ENCODE measurements at places on chromosomes 16 and 17.

DNA sequence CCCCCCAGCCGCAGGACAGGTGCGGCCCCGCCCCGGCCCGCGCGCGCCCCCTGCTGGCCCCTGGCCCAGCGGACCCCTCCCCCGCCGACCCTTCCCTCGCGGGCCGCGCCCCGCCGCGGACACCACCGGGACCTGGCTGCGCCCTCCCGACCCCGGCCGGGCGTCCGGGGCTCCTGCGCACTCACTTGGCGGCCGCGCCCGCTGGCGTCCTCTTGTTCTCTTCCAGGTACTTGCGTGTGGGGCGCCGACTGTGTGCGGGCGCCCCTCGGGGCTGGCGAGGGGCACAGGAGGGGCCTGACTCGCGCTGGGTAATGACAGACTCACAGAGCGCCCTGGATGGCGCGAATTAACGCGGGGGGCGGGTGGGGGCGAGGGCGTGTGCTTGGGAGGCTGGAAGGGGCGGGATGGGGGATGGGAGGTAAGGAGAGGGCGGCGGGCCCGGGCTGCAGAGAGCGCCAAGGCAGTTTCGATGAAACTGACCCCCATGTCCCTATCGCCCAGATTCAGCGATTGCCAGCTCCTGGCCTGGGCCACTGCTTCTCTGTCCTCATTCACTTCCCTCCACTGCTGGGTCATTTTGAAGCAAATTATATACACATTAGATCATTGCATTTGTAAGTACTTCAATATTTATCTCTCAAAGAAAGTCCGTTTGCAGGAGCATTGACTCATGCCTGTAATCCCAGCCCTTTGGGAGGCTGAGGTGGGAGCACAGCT, 445 bp upstream of the DBNDD1 start:
- DNase-seq, result no peak

- DNase-seq, result peak; percentile 61
Observed at GRCh38 chr17:17900615-17901520, 64.1 kb upstream of the SREBF1 start.

GRCh38 chr17:7732981-7733539, 15.5 kb downstream of the DNAH2 start:
- DNase-seq, result no peak

- DNase-seq, result peak; percentile 1
Observed at GRCh38 chr16:1823821-1824220, 2.8 kb downstream of the HAGH start.

- no peak for DNase-seq
Observed at GRCh38 chr16:50305441-50306061, 39.2 kb downstream of the ADCY7 start.

- DNase-seq, result no peak
Observed at GRCh38 chr17:28896491-28896883, 1.0 kb downstream of the FLOT2 start.

GRCh38 chr17:2709183-2709661, 2.3 kb downstream of the CLUH start:
- no peak for DNase-seq

- peak; percentile 20 for DNase-seq
Observed at GRCh38 chr17:32111141-32111771, 31.0 kb upstream of the RHOT1 start.

GRCh38 chr17:42692489-42692888, 10.2 kb downstream of the CNTNAP1 start:
- DNase-seq, result no peak

DNA sequence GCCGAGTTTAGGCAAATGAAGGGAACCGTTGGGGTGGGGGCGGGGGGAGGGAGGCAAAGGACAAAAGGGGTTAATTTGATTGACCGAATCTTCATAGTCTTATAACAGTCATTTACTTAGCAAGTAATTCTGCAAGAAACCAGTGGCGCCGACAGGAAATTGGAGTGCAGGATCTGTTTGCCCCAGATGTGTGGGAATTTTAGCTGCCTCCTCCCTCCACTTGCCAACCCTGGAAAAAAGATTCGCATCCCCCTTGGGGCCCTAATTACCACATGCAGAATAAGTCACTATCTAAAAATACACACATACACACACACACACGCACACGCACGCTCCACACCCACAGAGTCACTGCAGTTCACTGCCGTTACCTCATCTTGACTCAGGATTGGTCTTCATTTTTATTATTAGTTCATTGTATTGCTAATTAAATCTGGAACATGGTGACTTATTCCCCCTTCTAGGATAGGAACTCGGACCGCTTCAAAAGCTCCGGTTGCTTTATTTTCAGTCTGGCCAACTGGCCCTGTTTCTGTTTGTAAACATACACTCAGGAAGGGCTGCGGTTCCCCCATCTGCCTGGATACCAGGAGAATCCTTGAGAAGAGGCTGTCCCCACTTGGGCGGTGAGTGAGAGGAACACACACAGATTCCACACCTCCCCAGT, 241.6 kb upstream of the SALL1 start:
- DNase-seq, result no peak

- no peak for DNase-seq
Observed at GRCh38 chr16:1984347-1985225, 593 bp downstream of the GFER start.

DNA sequence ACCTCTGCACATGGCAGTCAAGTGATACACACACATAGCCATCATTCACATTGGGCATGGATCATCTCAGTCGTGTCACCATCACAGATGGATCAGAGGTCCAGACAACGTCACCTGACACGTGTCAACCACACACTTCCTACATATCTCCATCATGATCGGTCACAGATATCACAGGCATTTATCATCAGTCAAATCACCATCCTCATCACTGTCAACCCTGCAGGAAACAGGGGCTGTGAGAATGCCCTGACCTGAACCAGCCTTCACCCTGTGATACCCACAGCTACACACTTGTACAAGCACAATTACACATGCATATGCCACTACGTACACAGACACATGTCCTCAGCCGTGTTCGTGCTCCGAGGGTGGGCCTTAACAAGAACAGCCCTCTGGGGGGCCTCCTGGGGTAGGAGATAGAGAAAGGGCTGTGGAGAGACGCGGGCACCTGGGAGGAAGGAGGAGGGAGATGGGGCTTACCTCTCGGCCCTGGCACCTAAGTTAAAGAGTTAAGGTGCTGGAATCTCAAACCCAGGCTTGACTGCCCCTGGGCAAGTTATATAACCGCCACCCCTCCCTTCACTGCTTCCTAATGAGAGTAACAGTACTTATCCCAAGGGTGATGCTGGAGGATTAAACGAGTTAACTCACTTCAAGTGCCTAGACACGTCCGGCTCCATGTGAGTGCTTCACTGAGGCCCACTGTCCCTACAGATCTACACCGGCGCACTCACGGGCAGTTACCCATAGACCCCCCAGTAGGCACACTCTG, 1.1 kb downstream of the SLC12A4 start:
- DNase-seq, result no peak

GRCh38 chr17:3915995-3916696, at the start of gene P2RX1:
TSS of gene P2RX1 (minus strand) at chr17:3916465. CDS start at chr17:3916225, 240 bp downstream.
- no peak for DNase-seq

- no peak for DNase-seq
Observed at GRCh38 chr17:8029121-8029520, 9.7 kb upstream of the ALOX15B start.

DNA sequence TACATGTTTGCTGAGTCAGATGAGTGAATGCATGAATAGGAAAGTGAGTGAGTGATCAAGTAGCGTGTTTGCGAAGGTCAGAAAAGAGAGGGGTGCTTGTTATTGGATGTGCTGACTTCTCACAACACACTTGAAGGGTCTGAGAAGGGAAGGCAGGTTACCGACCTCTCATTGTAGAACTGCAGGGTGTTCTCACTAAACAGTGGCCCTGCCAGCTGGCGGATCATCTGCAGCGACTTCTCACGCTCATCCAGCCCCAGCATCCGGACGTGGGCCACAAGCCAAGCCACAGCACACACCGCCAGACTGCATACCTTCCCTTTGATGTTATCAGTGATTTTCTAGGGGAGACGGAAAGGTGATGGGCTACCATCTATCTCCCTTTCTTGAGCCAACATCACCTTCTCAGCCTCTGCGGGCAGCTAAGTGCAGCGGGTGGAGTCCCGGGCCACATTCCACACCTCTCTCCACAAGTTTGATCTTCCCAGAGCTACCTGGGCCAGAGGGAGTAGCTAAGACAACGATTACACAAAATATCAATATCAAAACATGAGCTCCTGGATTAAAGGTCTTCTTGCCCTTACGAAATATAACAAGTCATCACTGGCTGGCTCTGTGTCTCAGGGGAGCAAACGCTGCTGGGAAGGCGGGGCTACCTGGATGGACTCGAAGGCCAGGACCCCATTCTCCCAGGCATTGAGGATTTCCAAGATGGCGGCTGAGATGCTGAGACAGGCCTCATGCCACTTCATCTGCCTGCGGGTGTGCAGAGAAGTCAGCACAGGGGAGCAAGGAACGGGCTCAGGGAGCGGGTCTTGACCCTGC, 11.0 kb downstream of the CSF3 start:
- DNase-seq, result no peak

GRCh38 chr16:89111263-89111662, 17.6 kb downstream of the ACSF3 start:
- DNase-seq, result no peak

GRCh38 chr16:23293016-23293415, 9.1 kb upstream of the SCNN1B start:
- DNase-seq, result no peak

DNA sequence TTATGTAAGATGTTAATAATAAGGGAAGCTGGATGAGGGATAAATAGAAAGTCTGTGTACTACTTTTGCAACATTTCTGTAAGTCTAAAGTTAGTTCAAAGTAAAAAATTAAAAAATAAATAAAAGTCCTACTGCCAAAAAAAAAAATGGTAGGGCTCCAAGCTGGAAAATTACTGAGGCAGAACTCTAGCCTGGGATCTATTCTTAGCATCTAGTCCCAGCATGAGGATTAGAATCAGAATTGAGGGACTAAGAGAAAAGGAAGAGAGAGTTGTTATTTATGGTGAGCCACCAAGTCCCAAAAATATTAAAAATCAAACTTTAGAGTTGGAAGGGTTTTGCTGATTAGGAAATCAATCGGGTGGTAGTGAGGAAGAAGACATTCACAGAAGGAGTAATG, 110.3 kb downstream of the CYB561 start:
- no peak for DNase-seq

DNA sequence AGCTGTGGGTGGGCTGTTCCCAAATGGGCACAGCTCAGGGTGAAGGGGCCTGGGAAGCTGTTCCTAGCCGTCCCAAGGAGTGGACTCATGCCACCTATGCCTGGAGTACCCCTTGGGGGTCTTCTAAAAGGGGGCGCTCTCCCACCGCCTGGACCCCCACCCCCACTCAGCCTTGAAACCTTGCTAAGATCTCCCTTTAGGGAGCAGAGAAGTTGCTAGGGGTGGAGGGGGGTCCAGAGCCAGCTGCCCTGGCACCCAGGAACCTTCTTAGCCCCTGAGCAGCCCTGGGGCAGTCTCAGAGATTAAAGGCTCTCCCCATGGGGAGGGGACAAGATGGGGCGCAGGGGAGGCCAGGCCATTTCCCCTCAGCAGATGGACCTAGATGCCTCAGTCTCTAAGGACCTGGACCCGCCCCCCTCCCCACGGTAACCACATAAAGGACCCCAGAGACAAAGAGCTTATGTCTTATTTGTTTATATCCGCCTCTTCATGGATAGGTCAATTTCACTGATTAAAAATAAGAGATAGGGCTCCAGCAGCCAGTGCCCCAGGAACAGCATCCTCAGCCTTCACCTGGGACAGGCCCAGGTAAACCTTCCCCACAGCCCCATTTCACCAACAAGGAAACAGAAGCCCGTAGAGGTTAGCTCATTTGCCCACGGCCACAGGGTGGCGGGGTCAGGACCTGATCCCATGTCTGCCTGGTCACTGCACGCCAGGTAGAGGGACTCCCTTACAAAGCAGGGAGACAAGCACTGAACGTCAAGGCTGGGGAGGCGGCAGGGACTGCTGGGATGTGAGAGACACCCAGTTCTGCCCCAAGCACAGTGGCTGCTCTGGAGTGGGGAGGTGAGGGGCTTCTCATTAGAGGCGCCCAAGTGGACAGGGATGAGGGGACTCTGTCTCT, 3.4 kb downstream of the MTSS2 start:
- DNase-seq, result no peak

GRCh38 chr17:69716556-69716955, 302.1 kb downstream of the MAP2K6 start:
- DNase-seq, result no peak

DNA sequence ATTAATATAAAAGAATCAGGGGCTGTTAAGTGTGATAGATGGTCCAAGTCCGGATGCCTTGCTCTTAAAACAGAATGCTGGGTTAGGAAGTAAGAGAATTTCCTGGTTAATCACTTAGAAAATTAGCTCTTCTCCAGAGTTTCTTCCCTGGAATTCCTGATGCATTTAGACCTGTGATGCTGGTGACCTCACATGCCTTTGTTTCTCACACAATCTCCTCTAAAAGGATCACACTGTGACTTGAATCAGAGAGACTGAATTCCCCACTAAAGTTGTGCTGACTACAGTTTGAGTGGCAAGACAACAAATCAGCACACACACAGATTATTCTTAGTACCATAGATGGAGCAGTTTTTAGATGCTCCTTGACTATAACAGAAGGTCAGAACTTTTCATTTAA, 4.4 kb upstream of the RNF43 start:
- no peak for DNase-seq

- DNase-seq, result no peak
Observed at GRCh38 chr17:7018331-7018964, 4.4 kb upstream of the BCL6B start.

DNA sequence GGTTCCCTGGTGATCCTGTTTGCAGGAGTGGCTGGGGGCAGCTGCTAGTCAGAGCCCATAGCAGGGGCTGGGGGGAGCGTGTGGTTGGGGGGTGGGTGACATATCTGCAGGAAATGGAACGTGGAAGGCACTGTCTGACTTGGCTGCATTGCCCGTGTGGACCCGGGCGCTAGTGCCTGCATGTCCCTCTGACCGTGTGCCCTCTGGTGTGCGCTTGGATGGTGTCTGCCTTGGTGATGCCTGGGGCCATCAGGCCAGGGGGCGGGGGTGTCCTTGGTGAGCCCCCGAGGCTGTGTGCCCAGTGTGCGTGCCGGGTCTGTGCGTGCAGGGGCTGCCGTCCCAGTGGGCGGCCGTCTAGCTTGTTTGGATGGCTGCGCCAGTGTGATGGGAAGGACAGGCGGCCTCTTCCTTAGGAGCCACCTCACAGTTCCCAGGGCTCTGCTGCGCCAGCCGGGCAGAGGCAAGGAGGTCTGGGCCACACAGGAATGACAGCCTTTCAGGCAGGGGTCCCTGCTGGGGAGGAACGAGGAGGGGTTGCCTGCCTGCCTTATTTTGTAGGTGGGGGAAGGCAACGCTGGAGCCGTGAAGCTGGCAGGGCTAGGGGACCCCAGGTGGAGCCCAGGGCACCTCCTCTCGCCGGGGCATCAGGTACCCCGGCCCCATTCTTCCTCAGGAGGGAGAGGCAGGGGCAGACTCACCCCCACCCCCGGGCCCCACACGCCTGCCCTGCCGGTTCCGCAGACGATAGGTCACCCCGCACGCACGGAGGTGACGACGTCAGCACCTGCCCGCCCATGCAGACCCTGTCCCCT, 693 bp downstream of the NDRG4 start:
- DNase-seq, result no peak

DNA sequence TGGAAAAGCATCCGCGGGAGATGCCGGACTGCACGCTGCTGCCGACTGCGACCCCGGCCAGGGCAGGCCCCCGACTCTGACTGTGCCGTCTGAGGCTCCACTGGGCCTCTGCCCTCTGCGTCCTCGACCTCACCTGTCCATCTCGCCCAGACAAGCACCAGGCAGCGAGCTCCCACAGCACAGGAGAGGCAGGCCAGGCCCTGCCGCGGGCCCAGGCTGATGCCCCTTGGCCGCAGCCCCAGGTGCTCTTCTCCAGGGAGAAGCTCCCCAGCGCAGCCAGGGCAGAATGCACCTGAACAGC, 98.1 kb upstream of the DNAH17 start:
- DNase-seq, result no peak
